ENCODE measurements at places on chromosomes 11 and 22.

DNA sequence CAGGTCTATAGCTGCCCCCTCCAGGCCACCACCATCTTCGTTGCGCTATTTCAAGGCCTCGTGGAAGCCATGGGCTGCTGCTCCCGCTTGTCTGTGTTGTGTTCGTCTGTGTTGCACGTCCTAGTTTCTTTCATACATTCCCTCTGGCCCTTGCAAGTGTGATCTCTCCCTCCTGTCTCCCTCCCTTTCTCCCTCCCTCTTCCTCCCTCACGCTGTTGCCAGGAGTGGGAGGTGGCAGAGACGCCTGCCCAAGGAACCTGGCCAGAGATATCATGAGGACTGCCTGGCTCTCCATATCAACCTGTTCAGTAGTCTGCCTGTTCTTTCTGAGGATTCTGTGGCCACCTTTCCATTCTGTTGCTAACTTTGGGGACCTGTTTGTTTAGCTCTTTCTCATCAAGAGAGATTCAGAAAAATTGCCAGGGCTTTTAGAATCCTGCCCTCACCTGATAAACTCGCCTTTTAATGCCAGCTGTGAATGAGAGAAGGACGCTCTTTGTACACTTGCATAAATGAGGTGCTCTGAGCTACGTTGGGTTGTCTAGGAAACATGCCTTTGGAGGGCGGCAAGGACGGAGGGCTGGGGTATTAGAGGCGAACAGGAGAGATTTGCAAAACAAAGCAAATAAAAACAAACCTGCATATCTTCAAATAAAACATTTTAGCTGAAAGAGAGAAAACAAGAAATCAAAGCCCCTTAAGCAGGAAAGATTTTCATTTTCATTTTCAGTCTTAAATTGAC, 185.2 kb downstream of the TBC1D22A start:
- no peak overlapping the region for H3K27ac ChIP-seq
- DNase-seq: no peak
- peaks cover 5% of the 10 kb centered on the region for H3K4me1 ChIP-seq

- peaks cover 2% of the 10 kb centered on the region for H3K4me1 ChIP-seq
- DNase-seq: no peak
- H3K27me3 ChIP-seq: no peaks in the 10 kb centered on the region
- H3K4me3 ChIP-seq: no peak overlapping the region
- no peaks in the 10 kb centered on the region for H3K36me3 ChIP-seq
These were observed 394.1 kb downstream of the MN1 start for GRCh38 chr22:27407369-27407985.

- DNase-seq: no peak
- no peaks in the 10 kb centered on the region for H3K36me3 ChIP-seq
- H3K27me3 ChIP-seq: no peaks in the 10 kb centered on the region
- no peak overlapping the region for H3K4me3 ChIP-seq
- H3K27ac ChIP-seq: no peak overlapping the region
These were observed 10.7 kb upstream of the SESN3 start for GRCh38 chr11:95241681-95242081.

- H3K4me1 ChIP-seq: no peaks in the 10 kb centered on the region
- peak; percentile 11 for DNase-seq
- no peaks in the 10 kb centered on the region for H3K27me3 ChIP-seq
- no peak overlapping the region for H3K27ac ChIP-seq
- no peak overlapping the region for H3K4me3 ChIP-seq
These were observed 137.8 kb downstream of the KIRREL3 start for GRCh38 chr11:126862664-126863243.

DNA sequence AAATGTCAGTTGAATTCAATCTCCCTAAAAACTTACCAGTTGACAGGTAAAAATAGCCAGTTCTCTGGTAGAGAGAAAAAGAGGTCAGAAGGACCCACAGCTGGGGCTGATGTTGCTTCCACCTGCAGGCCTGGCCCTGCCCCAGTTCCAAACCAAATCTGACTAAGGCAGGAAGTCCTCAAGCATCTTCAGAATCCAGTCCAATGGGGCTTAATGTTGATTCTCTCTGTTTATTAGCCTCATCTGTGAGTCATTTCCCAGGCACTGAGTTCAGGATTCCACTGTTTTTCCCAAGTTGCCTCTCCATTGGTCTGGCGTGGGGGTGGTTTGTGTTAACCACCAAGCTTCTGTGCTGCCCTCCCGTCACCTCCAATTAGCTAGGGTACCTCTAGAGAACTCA, 601.8 kb downstream of the INSC start:
- H3K27me3 ChIP-seq: no peaks in the 10 kb centered on the region
- DNase-seq: no peak
- H3K36me3 ChIP-seq: no peaks in the 10 kb centered on the region
- H3K4me3 ChIP-seq: no peak overlapping the region
- no peak overlapping the region for H3K27ac ChIP-seq

DNA sequence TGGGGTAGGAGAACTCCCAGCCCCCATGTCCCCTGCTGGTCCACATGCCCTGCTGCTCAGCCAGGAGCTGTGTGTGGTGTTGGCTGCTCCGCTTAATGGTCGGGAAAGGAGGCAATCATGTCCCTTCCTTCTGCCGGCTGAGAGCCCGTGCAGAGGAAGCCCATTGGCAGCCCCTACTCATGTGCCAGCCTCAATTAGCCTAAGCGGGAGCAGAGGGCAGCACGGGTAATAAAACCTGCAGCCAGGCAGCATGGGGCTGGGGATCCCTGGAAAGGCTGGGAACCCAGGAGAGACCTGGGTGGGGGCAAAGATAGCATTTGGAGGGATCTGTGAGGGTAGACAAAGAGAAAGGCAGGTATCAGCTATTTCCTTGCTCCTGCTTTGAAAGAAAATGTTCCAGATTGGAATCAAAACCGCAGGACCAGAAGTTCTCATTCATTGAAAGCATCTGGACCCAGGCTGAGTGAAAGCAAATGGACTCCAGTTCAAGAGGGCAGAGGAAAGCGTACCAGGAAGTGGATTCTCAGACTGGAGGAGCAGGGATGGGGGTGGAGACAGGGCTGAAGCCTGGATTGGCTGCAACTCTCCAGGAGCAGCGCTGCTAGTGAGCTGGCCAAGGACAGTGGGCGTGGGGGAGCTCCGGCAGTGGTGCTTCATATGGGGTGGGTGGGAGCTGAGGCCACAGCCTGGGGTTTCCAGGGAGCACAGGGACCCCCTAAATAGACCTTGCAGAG, 103.4 kb upstream of the NECTIN1 start:
- no peak overlapping the region for H3K4me3 ChIP-seq
- DNase-seq: no peak
- no peaks in the 10 kb centered on the region for H3K27me3 ChIP-seq
- H3K4me1 ChIP-seq: peaks cover 4% of the 10 kb centered on the region
- H3K27ac ChIP-seq: no peak overlapping the region

GRCh38 chr11:2778630-2779498, 79.1 kb upstream of the KCNQ1OT1 start:
- H3K27ac ChIP-seq: no peak overlapping the region
- no peak for DNase-seq
- H3K27me3 ChIP-seq: peaks cover 1% of the 10 kb centered on the region
- H3K36me3 ChIP-seq: no peaks in the 10 kb centered on the region
- no peaks in the 10 kb centered on the region for H3K4me1 ChIP-seq

DNA sequence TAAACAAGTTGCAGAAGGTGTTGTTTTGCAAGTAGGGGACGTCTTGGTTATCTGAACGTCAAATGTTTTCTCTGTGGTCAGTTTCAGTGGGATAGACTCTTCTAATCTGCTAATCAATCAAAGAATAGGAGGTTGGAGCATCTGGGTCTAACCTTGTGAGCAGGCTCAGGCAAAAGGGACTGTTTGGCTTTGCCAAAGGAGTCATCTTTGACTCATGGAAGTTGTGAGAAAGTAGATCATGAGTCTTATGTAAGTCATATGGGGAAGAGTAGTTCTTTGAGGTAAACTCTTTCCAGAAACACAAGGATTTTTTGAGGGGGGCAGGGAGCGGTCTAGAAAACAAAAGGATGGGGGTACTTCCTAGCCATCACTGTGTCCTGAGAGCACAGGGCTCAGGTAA, 27.1 kb upstream of the TOP3B start:
- no peaks in the 10 kb centered on the region for H3K4me1 ChIP-seq
- no peak overlapping the region for H3K27ac ChIP-seq
- H3K27me3 ChIP-seq: peaks cover 12% of the 10 kb centered on the region

- H3K27ac ChIP-seq: no peak overlapping the region
- H3K4me1 ChIP-seq: peaks cover 2% of the 10 kb centered on the region
- DNase-seq: no peak
- H3K27me3 ChIP-seq: no peaks in the 10 kb centered on the region
- H3K4me3 ChIP-seq: no peak overlapping the region
These were observed 329.9 kb upstream of the NCAM1 start for GRCh38 chr11:112631333-112631732.

All from iPS DF 6.9 (cell line).